Heart left ventricle (tissue), 16 donors: ENCODE measurements at places on chromosomes 1 and 21. TPM values are rescaled to one million over a fixed set of nuclear protein-coding genes. Genes with fewer than 3 reads are reported as not detected.

GRCh38 chr1:204127597-204128242 lies 24.1 kb downstream of the ETNK2 start:
- H3K36me3 ChIP-seq, result peaks cover 11% of the 10 kb centered on the region
- peak; percentile 75 for DNase-seq
- peaks cover 19% of the 10 kb centered on the region for H3K4me1 ChIP-seq
- H3K27ac ChIP-seq, result peak overlapping the region; percentile 80
- no peaks in the 10 kb centered on the region for H3K27me3 ChIP-seq
- H3K4me3 ChIP-seq, result no peak overlapping the region

DNA sequence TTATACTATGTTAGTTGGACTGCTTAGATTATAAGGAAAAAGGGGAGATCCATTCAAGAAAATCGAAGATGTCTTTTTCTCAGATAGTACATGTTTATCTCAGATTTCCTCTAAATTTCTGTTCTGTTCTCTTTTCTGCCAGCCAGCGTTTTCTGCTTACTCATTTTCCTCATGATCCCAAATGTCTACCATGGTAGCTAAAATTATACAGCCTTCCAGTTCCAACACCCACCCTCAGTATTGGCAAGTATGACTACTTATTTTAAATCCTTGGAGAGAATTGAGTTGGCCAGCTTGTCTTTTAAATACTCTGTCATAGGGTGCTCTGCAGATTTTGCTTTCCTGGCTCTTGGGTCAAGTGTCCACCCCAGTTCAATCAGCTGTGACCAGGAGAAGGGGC lies 95.7 kb upstream of the PLXNA2 start:
- H3K4me3 ChIP-seq, result no peak overlapping the region
- no peaks in the 10 kb centered on the region for H3K27me3 ChIP-seq
- H3K36me3 ChIP-seq, result no peaks in the 10 kb centered on the region
- no peak overlapping the region for H3K27ac ChIP-seq
- no peak for DNase-seq

DNA sequence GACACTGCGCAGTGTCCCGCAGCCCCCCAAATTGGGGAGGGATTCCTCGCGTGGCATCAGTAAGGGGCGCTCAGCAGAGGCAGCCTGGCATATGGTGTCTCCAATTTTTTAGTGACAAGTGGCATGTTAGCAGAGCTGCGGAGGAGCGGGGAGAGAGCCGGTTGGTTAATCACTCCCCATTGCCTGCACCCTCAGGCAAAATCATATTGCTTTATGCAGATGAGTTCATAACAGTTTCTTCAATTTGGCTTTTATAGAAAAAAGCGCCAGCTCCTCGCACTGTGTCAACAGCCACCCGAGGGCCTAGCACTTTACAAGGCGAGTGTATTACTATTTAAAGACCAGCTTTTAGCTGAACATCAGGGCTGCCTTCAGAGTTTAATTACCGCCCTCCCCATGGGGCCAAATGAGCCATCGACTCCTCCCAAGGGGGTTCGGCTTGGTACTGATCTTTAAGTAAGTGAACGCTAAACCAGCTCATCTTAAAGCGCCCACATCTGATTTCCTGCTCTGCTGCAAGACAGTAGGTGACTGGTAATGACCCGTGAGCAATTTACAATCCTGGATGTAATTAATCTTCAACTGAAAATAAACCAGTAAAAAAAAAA lies 298.9 kb downstream of the DSCAM start:
- H3K4me1 ChIP-seq, result no peaks in the 10 kb centered on the region
- no peaks in the 10 kb centered on the region for H3K27me3 ChIP-seq
- H3K27ac ChIP-seq, result no peak overlapping the region
- no peak for DNase-seq
- no peak overlapping the region for H3K4me3 ChIP-seq

DNA sequence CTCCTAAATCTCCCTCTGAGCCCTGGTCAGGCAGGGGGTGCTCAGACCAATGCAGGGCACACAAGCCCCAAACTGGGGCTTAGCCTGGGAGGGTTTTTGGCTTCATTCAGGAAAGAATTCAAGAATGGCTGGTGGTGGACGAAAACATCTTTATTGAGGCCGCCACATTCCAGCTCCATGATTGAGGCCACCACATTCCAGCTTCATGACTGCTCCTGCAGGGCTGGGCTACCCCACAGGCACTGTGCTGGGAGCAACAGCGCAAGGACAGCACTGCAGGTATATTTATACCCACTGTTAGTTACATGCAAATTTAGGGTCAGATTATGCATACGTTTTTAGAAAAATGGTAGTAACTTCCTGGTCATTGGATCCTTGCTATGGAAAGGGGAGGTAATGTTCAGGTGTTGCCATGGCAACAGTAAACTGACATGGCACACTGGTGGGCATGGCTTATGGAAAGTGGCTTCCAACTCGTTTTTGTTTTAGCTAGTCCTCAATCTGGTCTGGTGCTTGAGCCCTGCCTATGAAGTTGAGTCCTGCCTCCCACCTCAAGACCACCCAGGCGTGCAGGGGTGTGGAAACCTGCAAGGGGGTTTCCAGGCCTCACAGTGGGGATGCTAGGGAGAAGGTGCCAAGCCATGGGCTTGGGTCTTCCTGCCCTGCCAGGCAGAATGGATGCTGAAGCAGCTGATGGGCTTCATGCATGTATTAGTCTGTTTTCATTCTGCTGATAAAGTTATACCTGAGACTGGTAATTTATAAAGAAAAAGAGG lies 348.7 kb upstream of the AJAP1 start:
- H3K27ac ChIP-seq, result no peak overlapping the region
- H3K4me1 ChIP-seq, result no peaks in the 10 kb centered on the region
- no peak overlapping the region for H3K4me3 ChIP-seq
- DNase-seq, result no peak
- H3K27me3 ChIP-seq, result peaks cover 5% of the 10 kb centered on the region

Gene USP21
- 13.2 TPM for total RNA-seq

DNA sequence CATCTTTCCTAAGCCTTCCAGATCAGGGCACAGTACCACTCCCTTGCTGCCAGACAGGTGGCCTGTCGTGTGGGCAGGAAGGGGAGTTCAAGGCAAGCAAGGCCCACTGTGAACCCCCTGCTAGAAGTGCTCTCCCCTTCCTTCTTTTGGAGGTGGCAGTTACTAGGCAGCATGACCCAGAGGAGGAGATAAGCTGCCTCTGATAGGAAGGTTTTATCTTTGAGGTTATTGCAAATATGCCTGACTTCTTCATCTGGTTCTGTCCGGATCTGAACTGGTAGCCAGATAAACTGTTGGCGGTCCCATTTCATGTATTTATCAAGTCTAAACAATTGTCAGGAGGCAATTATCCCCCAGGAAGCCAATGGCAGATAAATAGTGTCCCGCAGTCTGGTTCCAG lies 198.2 kb upstream of the LMO4 start:
- H3K4me1 ChIP-seq, result no peaks in the 10 kb centered on the region
- no peaks in the 10 kb centered on the region for H3K36me3 ChIP-seq
- peak; percentile 21 for DNase-seq

- no peak overlapping the region for H3K4me3 ChIP-seq
- no peaks in the 10 kb centered on the region for H3K4me1 ChIP-seq
- H3K36me3 ChIP-seq, result no peaks in the 10 kb centered on the region
Observed at GRCh38 chr1:247386217-247386616, 29.8 kb upstream of the NLRP3 start.

DNA sequence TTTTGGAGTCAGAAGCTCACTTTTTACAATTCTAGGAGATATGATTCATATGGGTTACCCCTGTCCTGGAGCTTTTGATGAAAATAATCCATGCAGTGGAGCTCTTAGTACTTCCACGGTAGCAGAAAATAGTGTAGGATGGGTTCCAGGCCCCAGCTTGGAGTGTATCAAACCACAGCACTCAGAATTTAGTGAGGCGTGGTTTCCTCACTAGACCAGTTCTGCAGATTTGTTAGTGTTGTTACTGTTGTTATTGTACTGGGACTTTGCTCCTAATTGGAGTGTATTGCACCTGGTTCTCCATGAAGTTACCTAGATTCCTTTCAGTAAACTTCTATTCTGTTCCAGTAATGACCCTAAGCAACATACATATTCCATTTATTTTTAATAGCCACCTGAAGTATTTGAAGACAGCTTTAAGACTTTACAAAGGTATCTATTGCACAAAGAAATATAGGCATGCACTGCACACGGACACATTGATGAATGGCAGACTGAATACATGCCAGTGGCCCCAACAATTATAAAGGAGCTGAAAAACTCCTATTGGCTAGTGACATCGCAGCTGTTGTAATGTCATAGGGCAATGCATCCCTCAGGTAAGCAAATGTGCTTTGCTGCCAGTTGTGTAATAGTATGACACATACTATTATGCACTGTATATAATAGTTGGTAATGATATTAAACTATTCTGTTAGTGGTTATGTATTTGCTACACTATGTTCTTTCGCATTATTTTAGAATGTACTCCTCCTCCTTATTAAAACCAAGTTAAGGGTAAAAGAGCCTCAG lies 1058.0 kb downstream of the KCNT2 start:
- H3K27me3 ChIP-seq, result no peaks in the 10 kb centered on the region
- H3K4me3 ChIP-seq, result no peak overlapping the region
- H3K36me3 ChIP-seq, result no peaks in the 10 kb centered on the region
- DNase-seq, result no peak
- no peak overlapping the region for H3K27ac ChIP-seq
- H3K4me1 ChIP-seq, result no peaks in the 10 kb centered on the region

- no peak overlapping the region for H3K4me3 ChIP-seq
- H3K27me3 ChIP-seq, result peaks cover 13% of the 10 kb centered on the region
- no peaks in the 10 kb centered on the region for H3K4me1 ChIP-seq
Observed at GRCh38 chr1:85203573-85204171, 2.9 kb upstream of the SYDE2 start.

Gene VPS26C
- 88.6 TPM for total RNA-seq

GRCh38 chr1:98368995-98369394 lies 292.5 kb upstream of the SNX7 start:
- H3K4me3 ChIP-seq, result no peak overlapping the region
- H3K4me1 ChIP-seq, result no peaks in the 10 kb centered on the region
- no peak overlapping the region for H3K27ac ChIP-seq
- no peaks in the 10 kb centered on the region for H3K27me3 ChIP-seq

GRCh38 chr21:37398697-37399096 lies 32.1 kb downstream of the DYRK1A start:
- no peaks in the 10 kb centered on the region for H3K36me3 ChIP-seq
- H3K4me1 ChIP-seq, result peaks cover 70% of the 10 kb centered on the region
- H3K4me3 ChIP-seq, result no peak overlapping the region

Gene LRRC3
- total RNA-seq, result 2.3 TPM

- no peak overlapping the region for H3K27ac ChIP-seq
- DNase-seq, result no peak
- no peaks in the 10 kb centered on the region for H3K4me1 ChIP-seq
- H3K27me3 ChIP-seq, result no peaks in the 10 kb centered on the region
- H3K36me3 ChIP-seq, result no peaks in the 10 kb centered on the region
Observed at GRCh38 chr1:173255214-173255813, 48.2 kb upstream of the TNFSF4 start.

GRCh38 chr1:143720087-143721023 lies 251.4 kb downstream of the FAM72C start:
- H3K36me3 ChIP-seq, result no peaks in the 10 kb centered on the region
- H3K27me3 ChIP-seq, result peaks cover 65% of the 10 kb centered on the region
- no peak overlapping the region for H3K27ac ChIP-seq

GRCh38 chr1:165928075-165928731 lies 100.8 kb downstream of the UCK2 start:
- H3K27ac ChIP-seq, result no peak overlapping the region
- H3K4me3 ChIP-seq, result no peak overlapping the region
- no peaks in the 10 kb centered on the region for H3K36me3 ChIP-seq
- no peak for DNase-seq

Gene KANK4
- total RNA-seq, result 0.17 TPM

Gene BACE2
- total RNA-seq, result 14.8 TPM

DNA sequence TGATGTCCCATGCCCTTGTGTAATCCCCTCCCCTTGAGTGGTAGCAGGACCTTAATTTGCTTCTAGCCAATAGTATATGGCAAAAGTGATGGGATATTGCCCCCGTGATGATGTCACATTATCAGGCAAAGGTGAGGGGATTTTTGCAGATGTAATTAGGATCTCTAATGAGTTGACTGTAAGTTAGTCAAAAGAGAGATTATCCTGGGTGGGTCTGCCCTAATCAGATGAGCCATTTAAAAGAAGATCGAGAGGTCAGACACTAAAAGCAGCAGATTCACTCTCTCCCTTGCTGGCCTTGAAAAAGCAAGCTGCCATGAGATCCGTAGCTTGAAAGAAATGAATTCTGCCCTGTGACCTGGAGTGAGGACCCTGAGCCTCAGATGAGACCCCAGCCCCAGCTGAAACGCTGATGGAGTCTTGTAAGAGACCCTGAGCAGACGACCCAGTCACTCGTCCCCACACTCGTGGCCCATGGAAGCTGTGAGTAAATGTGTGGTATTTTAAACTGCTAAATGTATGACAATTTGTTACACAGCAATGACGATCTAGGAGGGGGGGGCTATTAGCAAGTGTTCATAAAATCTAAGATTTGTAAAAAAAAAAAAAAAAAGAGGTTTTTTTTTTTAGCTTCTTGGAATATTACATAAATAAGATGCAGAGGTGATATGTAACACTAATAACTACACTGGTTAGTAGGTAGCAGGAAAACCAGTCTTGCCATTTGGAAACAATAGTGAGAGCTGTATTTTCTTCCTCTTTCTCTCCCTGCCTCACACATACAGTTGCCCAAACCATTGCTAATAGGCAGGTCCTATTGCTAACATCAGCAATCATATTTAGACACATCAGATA lies 50.3 kb upstream of the TARBP1 start:
- no peak for DNase-seq
- peaks cover 84% of the 10 kb centered on the region for H3K4me1 ChIP-seq
- H3K36me3 ChIP-seq, result no peaks in the 10 kb centered on the region
- no peak overlapping the region for H3K4me3 ChIP-seq
- no peaks in the 10 kb centered on the region for H3K27me3 ChIP-seq

DNA sequence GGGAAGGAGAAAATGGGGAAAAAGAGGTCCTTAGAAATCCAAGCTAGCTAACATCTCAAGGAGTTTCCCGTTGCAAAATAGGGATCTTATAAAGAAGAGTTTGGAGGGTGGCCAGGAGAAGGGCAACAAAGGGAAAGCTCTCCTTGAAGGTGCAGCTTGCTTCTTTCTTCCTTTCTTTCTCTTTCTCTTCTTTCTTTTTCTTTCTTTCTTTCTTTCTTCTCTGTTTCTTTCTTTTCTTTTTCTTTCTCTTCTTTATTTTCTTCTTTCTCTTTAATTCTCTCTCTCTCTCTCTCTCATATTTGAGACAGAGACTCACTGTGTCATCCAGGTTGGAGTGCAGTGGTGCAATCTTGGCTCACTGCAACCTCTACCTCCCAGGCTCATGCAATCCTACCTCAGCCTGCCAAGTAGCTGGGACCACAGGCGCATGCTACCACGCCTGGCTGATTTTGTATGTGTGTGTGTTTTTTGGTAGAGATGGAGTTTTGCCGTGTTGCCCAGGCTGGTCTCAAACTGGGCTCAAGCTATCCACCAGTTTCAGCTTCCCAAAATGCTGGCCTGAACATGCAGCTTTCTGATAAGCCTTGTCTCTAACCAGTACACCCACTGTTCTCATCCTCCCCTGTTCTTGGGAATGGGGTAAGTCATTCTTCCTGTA lies 44.4 kb downstream of the RNF11 start:
- no peak overlapping the region for H3K4me3 ChIP-seq
- DNase-seq, result no peak
- H3K27me3 ChIP-seq, result no peaks in the 10 kb centered on the region
- H3K4me1 ChIP-seq, result peaks cover 20% of the 10 kb centered on the region

- no peak overlapping the region for H3K27ac ChIP-seq
- no peaks in the 10 kb centered on the region for H3K27me3 ChIP-seq
- H3K36me3 ChIP-seq, result no peaks in the 10 kb centered on the region
- no peak for DNase-seq
Observed at GRCh38 chr1:101262060-101262459, 25.2 kb downstream of the S1PR1 start.
